ENCODE measurements at places on chromosomes 5 and 9.

DNA sequence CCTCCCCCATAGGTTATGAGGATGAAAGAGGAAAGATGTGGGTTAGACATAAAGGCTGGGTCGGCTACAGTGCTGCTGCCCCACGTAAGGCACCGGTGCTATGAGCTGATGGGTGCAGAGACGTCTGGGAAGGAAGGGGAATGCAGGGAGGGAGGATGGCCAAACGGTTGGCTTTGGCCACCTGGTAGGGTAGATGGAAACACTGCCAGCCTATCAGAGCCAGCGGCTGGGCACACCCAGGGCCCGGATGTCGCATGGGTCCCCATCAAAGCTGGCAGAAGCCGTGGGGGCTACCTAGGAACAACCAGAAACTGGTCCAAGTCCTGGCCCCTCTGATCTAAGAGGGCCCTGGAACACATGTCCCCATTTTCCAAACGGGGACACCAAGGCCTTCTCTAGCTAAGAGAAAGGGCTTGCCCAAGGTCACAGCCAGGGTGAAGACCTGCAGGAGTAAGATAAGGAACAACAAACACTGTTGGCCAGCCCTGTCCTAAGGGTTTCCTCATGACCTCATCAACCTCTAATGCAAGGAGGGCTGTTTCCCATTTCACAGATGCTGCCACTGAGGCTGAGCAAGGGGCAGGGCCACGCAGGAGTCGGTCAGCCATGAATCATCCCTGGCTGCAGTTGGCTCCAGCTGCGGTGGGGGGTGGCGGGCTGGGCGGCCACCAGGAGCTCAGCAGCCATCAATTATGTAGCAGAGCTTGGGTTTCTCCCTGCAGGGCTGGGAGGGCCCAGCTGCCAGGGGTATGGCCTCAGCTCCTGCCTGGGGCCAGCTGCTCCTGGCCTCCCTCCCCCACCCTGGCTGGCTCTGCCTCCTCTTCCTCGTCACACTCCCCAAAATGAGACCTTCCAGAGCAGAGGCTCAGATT, 4.9 kb downstream of the SH3GLB2 start:
- DNase-seq, result no peak

- DNase-seq, result no peak
These were observed 23.8 kb downstream of the ANXA2R start for GRCh38 chr5:43016217-43016779.

DNA sequence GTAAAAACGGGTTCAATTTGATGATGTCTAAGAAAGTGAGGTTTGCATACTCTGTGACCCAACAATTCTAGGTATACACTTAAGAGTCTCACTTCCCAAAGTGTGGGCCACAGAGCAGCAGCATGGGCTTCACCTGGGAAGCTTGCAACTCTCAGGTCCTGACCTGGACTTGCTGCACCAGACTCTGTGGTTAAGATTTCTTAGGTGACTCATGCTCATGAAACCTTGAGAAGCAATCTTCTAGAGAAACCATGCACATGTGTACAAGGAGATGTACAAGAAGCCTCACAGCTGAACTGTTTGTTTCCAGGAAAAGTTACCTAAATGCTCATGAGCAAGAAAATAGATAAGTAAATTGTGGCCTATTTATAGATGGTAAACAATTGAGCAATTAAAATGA, 30.0 kb downstream of the DNAJC21 start:
- peak; percentile 11 for DNase-seq

- no peak for DNase-seq
These were observed 56.4 kb downstream of the BARX1 start for GRCh38 chr9:93898502-93899426.

DNA sequence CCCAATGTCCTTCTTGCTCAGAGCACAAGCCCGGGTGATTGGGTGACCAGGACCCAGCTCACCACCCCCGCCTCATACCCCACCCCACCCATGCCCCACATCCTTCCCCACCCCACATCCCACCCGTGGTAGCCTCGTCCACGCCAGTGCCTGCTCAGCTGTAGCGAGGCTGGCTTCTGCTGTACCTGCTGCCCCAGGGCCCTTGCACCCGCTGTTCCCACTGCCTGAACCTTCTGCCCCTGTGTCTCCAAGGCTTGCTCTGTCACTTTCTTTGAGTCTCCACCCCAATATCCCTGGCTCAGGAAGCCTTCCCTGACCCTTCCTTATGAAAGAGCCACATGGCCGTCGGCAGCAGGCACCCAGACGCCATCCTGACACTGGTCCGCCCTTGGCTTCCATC, 3.1 kb upstream of the NACC2 start:
- no peak for DNase-seq

GRCh38 chr9:129068990-129069861, 11.7 kb upstream of the DOLPP1 start:
- DNase-seq, result peak; percentile 48

DNA sequence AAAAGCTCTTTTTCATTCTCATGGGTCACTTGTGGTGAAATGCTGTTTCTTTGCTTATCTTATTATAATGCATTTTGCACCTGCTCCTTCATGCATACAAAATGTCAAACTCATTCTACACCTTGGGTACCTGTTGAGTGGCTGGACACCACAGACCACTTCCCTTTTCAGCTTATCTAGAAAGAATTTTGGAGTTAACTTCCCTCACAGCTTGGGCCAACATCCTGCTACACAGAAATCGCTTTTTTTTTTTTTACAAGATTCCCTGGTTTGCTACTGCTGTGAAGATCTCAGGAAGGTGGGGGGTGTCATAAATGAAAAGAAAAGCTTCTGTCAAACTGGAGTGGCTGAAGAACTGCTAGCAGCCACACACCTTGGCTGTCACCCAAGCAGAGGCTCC, 2.6 kb downstream of the REXO4 start:
- no peak for DNase-seq

DNA sequence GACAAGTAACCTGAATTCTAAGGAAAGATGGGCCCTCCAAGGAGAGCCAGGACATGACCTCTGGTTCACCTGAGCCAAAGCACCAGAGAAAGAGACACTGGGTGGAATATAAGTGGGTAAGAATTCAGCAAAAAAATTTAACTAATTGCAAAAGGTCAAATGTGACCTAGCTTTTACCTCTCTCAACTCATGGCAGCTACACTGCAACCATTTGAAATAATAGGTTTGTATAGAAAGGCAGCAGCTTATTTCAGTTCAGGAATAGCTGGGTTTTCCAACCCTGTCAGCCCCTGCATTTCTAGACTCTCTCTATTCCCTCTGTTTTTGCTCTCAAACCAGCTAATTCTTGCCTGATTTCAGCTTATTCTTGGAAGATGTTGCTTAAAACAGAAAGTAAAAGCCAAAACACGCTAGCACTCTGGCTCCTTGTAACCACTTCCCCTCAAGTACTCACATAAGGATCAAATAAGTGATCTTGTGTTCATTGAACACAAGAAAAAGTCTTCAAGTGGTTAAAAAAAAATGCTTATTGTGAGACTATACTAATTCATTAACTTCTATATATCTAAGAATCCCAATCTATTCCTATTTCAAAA, 101.1 kb upstream of the NR4A3 start:
- DNase-seq, result peak; percentile 15

GRCh38 chr5:123264394-123264793, 158.8 kb downstream of the CEP120 start:
- no peak for DNase-seq

GRCh38 chr5:171093598-171093997, 215.4 kb upstream of the TLX3 start:
- DNase-seq, result no peak

- no peak for DNase-seq
These were observed 36.1 kb upstream of the UBE2D2 start for GRCh38 chr5:139524940-139525585.

GRCh38 chr5:96344678-96345577, 88.1 kb downstream of the PCSK1 start:
- peak; percentile 58 for DNase-seq

DNA sequence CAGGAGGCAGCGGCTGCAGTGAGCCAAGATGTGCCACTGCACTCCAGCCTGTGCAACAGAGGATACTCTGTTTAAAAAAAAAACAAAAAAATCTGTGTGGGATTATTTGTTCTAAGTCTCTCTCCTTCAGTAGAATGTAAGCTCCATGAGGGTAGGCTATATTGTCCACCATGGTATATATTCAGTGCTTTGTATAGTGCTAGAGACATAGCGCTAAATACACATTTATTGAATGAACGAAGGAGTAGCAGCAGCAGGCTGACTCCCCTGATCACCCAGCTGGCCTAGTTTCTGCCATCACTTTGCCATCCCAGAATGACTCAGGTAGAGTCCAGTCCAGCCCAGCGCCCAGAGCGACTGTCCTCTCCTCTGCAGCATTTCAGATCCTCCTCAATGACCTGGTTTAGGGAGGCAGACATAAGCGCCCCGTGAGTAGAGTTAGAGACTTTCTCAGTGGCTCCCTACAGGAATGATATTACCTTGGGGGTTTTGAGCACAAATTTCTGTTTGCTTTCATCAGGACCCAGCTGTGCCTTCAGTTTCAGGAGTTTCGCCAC, 716 bp downstream of the HARS1 start:
- DNase-seq, result no peak

GRCh38 chr5:15502208-15502607, 2.2 kb downstream of the FBXL7 start:
- DNase-seq, result no peak

DNA sequence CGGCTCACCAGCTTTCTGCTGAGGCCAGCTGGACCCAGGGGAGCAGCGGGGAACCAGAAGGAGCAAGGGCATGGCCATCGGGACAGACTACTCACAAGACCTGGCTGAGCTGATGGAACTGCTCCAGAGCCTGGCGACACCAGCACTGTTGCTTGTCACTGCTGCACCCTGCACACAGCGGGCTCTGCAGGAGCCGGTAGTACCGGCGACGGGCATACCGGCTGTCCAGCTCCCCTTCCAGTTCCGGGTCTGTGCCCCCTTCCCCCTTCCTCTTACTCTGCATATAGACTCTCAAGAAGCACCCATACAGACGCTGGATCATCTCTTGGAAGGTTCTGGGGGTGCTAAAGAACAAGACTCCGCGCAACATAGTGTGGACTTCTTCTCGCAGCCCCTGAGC, 974 bp downstream of the ANAPC2 start:
- DNase-seq, result no peak

GRCh38 chr5:36901856-36902255, 25.3 kb downstream of the NIPBL start:
- no peak for DNase-seq

DNA sequence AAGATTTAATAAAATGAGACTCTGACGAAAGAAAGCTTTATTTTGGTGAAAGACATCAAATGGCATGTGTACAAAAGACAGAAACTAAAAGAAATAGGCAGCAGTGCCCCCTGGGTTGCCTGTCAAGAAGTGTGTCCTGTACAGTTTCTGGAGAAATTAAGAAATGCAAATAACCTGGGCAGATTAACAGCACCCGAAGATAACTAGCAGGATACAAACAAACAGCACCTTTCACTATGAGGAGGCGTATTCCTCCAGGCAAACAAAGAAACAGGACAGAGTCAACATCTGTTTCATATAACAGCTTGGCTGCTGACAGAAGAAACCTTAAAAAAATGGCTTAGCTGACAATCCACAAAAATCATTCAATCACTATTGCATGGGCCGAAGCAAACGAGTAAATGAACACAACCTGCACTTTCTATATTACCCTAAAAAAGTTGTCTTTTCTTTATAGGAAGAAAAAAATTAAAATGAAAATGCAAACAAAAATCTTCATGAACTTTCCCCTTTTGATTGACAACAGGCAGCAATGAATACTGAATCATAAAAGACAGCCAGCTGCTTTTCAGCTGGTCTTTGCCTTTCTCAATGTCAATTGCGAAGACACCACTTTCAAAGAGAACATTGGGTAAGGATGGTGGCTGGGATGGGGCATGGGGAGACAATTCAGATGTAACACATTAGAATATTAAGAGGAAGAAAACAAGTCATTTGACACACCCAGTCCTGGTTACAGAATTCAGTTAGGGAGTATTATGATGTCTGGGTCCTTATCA, 162.1 kb downstream of the ARL15 start:
- DNase-seq, result no peak

GRCh38 chr5:135975122-135975521, 20.3 kb upstream of the LECT2 start:
- no peak for DNase-seq

- DNase-seq, result no peak
These were observed 29.0 kb upstream of the GOLM1 start for GRCh38 chr9:86128235-86128822.

DNA sequence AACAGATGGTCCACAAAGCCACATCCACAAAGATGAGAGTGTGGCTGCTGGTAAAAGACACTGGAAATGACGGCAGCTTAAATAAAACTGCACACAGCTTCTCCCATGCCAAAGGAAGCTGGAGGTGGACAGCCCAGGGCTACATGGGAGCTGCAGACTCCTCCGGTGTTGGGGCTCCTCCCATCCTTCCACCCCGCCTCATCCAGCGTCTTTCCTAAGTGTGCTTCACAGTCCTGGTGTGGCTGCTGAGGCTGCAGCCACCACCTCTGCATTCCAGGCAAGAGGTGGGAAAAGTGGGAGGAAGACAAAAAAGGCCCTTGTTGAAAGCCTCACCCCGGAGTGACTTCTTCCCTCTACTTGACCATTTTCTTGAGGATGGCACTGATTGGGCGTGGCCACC, 37.0 kb upstream of the IRX4 start:
- no peak for DNase-seq

GRCh38 chr5:123949807-123950340, 437.9 kb downstream of the CSNK1G3 start:
- DNase-seq, result no peak
